CD4-positive, alpha-beta T cell treated with Interleukin-17A for 1 hour (primary cell): ENCODE measurements at places on chromosomes 3 and 15.

DNA sequence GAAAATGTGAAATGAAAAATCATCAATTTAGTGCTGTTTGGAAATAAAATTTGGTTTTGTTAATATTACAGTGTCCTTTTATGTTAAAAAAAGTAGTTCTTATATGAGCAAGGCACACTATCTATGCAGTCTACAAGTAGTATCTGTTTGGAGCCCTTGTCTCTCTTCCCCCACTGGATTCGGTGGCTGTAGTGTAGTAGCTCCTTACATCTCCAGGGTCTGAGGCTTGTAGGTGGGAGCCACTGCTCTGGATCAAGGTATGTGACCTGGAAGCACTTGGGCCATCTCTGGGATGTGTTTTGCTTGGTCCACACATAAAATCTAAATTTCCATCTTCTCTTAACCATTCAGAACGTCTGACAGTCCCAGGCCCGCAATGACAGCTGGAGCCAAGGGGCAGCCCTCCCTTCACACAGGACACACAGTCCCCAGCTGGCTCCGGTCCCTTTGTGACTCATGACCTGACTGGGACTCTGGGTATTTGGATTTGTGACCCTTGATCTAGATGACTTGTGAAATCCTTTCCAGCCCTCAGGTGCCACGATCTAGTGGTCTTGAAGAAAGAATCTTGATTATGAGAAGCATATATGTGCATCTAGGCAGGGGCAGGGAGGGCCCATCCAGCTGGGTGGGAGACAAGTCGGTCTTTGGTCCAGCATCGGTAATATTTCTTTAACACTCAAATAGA, 80.0 kb downstream of the USP13 start:
- DNase-seq: no peak

- DNase-seq: no peak
Measured at GRCh38 chr15:35062738-35063099, 22.4 kb downstream of the NANOGP8 start.

DNA sequence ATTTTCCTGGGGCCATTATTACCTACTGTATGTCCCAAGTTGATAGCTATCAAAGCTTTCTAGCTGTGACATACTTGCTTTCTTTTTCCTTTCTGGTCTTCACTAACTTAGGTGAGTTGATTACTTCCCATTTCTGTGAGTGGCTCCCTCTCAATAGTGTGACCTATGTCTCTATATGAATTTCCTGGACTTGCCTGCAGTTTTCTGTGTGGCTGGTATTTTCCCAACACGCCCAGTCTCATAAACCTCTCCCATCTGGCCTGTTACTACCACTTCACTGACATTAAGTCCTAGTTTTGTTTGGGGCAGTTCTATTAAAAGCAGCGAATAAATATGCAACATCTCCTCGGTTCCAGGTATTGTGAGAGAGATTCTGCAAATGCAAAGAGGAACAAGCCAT, 671.2 kb downstream of the SI start:
- no peak for DNase-seq

- no peak for DNase-seq
Measured at GRCh38 chr3:21744793-21745192, 6.2 kb downstream of the ZNF385D start.

DNA sequence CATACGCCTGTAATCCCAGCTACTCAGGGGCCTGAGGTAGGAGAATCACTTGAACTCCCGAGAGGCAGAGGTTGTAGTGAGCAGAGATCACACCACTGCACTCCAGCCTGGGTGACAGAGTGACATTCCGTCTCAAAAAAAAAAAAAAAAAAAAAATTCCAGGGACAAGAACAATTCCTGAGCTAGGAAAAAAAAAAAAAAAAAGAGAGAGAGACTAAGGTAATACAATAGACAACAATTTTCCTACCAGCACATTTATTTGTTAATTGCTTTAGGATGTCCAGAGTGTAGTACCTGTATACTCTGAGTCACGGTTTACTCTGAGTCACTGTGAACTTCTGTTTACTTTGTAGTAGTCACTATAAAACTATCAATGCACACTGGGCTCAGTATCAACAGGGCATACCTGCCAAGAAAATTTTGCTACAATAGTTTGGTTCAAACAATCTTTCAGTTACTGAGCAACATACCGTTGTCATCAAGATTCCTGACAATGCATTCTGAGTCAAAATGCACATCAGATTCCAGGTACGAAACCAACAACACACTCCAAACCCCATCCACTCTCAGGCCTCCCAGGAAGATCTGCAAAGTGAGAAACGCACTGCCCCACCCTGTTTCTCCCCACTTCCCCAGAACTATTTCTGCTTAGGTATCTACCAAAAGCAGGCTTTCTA, 28.3 kb downstream of the IGF2BP2 start:
- no peak for DNase-seq

DNA sequence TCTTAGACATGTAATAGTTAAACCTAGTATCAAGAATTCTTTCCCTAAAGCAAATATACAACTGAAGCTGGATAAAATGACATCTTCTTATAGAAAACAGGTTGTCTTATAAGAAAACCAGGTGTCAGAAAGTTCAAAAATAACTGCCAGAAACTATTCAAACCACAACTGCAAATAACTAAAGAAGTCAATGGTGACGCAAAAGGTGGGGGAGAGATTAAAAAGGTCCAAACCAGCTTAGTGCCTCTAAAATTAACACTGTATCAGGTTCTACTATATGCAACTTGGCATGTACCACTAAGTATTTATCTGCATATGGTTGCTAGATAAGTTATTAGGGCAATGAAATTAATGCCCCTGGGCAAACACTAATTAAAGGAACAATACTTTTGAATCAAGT, 136.8 kb downstream of the TBL1XR1 start:
- no peak for DNase-seq

DNA sequence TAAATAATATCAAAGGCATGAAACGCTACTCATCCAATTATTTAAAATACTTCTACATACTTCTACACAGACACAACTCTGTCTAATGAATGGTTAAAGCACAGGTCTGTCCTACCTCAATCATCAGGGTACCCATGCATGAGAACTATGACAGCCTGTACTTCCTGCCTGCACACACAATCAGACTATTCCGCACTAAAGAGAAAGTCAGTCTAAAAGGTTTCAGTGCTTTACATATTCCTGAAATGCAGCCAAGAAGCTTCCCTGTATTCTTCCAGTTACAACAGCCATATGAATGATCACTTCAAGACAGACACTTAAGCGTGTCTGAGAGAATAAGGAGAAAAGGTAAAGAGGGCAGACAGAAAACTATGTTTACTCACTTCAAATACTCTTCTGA, 58.8 kb downstream of the TUBGCP4 start:
- DNase-seq: no peak

GRCh38 chr15:65044724-65045481, at the start of gene SLC51B:
SLC51B (plus strand) TSS chr15:65045387; CDS start chr15:65050005, 4,618 bp downstream.
- no peak for DNase-seq

DNA sequence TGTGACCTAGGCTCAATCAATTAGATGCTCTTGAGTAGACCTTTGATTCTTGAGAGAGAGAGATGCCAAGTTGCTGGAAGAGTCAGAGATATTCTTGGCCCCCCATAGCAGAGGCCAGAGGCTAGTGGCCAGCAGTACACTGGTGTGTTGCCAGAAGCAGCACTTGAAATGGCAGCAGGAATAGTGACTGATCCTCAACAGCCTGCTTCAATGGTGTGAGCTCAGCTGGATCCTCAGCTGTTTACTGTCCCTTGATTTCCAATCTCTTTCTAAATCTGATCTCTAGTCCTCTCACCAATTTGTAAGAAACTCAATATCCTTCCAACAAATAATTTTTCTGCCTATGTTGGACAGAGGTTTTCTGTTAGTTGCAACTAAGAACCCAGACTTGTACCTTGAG, 170.3 kb upstream of the CCDC54 start:
- no peak for DNase-seq

- no peak for DNase-seq
Measured at GRCh38 chr3:105365391-105366325, 1.1 kb upstream of the ALCAM start.

DNA sequence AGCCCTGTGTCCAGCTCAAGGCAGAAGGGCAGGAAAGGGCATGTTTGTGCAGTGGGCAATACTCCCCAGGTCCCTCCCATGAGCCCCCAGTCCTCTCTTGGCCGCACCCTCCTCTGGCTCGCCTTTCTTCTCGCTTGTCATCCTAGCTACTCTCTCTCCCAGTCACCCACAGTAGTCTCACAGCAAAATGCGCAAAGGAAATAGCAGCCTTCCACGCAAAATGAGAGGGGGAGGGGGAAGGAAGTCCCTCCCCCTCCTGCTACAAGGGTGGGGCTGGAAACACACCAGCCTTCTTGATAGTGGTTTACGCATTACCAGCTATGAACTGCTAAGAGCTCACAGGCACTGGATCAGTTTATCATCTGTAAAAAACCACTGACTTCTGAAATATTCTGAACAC, 83.8 kb downstream of the GADL1 start:
- DNase-seq: no peak

GRCh38 chr3:39088889-39089288, 18.5 kb downstream of the GORASP1 start:
- no peak for DNase-seq

DNA sequence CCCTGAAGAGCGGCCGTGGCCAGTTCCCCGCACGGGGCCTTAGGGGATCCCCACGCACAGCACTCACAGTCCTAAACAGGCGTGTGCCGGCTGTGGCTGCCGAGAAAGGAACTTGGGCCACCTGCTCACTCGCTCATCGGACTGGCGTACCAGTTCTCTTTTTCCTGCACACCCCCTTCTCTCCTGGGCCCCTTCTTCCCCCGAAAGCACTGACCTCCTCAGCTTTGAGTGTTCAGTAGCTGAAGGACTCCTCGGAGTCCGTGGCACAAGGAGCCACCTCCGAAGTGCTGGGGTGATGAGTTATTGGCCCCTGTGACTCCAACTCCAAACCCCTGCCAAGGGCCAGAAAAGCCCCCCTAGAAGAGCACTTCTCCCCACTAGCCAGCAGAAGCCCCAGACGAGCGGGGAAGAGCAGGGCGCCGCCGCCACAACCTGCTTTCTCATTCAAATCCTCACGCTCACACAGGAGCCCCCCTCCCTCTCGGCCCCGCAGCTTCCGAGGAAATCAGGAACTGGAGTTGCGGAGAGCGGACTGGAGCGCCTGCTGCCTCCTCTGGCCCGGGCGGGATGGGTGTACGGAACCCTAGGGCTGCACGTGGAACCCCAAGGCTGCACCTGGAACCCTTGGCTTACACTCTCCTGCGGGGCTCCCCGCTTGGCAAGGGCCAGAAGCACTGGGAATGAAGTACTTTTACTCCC, at the start of gene PLCH1:
TSS of gene PLCH1 (minus strand) at position 446 of the 699 bp plus-strand sequence. CDS start 40,847 bp downstream, outside the sequence.
- peak; percentile 50 for DNase-seq

- DNase-seq: no peak
Measured at GRCh38 chr15:85752491-85752961, 42.2 kb downstream of the KLHL25 start.

GRCh38 chr15:48888191-48888590, 10.3 kb downstream of the EID1 start:
- DNase-seq: no peak

DNA sequence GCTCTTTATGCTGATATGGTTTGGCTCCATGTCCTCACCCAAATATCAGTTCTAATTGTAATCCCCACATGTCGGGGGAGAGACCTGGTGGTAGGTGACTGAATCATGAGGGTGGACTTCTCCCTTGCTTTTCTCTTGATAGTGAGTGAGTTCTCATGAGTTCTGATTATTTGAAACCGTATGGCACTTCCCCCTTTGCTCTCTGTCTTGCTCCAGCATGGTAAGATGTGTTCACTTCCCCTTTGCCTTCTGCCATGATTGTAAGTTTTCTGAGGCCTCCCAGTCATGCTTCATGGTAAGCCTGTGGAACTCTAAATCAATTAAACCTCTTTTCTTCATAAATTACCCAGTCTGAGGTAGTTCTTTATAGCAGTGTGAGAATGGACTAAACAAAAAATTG, 107.6 kb downstream of the IMPG2 start:
- DNase-seq: no peak

DNA sequence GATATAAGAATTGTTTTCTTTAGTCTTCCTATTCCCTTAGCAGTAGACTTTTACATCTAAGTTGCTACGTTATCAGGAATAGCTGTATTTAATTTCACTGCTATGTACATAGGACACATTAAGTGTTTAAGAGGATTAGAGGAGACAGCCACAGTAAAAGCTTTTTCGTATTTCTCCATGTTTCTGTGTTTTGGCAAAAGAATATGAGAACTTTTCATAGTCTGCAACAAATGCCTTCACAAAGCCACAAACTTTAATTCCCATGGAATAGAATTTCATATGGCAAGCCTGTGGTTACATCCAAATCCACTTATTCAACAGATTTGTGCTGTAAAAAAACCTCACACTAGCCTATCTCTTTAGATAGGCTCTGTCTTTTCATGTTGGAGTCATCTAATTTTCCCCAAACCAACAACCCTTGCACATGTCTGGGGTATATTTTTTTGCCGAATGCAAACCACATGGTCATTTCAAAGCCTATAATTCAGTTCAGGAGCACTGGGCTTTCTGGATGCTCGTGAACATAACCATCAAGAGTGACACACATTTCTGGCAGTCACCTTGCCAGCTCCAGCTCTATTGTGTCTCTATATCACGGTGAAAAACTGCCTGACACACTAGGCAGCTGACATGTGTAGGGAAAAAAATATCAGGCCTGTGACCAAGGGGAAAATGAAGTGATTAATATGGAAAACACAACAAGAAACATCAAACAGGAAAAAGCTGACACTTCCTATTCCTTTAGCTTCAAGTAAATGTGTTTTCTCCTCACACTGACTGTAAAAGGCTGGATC, 19.2 kb downstream of the PLD1 start:
- no peak for DNase-seq

DNA sequence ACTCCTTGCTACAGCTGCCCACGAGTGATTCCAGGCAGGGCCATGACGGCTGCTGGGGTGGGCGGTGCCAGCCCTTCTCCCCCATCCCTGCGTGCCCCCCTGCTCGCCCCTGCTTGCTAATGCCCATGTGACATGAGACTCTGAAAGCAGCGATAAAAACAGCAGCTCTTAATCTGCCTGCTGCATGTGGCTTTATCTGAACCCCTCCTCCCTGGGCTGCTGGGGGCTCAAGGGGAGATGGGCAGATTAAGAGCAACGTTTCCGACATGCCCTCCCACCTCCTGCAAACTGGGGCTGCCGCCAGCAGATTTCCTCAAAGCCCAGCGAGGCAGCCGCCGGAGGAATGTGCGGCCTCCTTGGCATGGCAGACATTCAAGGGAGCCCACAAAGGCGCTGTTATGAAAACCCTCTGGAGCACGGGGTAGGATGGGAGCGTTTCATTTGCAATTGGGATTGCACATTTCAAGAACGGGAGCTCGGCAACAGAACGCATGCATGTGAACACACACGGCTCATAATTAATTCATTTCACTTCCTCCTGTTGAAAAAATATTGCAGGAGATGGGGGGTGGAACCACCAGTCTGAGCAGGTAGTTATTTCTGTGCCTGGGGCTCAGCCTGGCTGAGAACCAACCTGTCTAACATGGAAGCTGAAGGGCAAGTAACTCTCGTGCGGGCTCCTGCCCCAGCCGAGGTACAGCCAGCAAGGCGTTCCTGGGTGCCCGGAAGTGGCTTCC, 504.2 kb upstream of the PROK2 start:
- no peak for DNase-seq

- DNase-seq: no peak
Measured at GRCh38 chr3:51968883-51969678, 1.8 kb upstream of the PCBP4 start.
